ENCODE measurements at places on chromosomes 5 and 9.

- DNase-seq: no peak
- H3K27me3 ChIP-seq: no peaks in the 10 kb centered on the region
- H3K4me3 ChIP-seq: no peak overlapping the region
- no peaks in the 10 kb centered on the region for H3K36me3 ChIP-seq
- H3K4me1 ChIP-seq: no peaks in the 10 kb centered on the region
- no peak overlapping the region for H3K27ac ChIP-seq
These were observed 29.1 kb upstream of the LRRC14B start for GRCh38 chr5:162190-162564.

DNA sequence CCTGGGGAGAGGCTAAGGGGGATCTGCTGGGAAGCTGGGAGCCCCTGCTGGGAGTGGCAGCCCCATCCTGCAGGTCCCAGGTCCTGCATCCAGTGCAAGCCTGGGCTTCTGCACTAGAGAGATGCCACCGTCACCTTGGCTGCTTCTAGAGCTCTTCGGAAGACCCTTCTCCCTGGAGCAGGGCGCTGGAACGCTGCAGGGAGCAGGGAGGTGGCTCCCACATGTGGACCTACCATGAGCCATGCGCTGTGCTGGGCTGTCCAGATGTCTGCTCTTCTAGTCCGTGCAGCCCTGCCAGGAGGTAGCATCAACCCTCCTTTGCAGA lies 90.9 kb upstream of the PHYKPL start:
- no peak for DNase-seq
- no peak overlapping the region for H3K4me3 ChIP-seq
- H3K27me3 ChIP-seq: no peaks in the 10 kb centered on the region
- no peaks in the 10 kb centered on the region for H3K36me3 ChIP-seq
- no peak overlapping the region for H3K27ac ChIP-seq

DNA sequence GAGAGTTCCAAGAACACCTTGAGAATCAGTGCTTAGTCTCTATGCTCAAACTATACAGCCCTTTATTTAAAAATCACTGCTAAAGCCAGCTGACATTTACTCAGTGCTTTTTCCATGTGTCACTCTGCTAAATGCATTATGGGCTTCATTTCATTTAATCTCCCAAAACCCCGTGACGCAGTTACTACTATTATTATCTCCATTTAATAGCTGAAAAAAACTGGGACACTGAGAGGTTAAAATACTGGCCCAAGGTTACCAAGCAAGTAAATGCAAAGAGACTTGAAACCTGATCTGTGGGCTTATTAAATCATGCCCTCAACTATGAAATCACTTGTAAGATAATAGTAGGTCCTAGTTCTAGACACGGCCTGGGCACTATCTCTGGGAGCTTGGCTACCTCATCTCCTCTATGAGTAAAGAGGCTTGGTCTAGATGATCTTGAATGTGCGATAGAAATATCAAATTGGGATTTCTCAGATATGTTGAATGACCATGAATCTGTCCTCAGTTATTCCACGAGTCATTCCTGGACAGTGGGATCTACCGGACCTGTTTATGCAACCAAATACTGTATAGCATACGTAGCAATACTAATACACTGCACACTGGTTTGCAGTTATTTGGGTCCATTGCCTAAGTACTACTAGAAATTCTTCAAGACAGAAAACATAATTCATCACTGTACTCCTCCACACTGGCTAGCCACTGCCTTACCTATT lies 32.3 kb downstream of the MARCHF11 start:
- no peak overlapping the region for H3K27ac ChIP-seq
- no peaks in the 10 kb centered on the region for H3K36me3 ChIP-seq
- no peak for DNase-seq
- no peaks in the 10 kb centered on the region for H3K4me1 ChIP-seq
- H3K4me3 ChIP-seq: no peak overlapping the region
- no peaks in the 10 kb centered on the region for H3K27me3 ChIP-seq

DNA sequence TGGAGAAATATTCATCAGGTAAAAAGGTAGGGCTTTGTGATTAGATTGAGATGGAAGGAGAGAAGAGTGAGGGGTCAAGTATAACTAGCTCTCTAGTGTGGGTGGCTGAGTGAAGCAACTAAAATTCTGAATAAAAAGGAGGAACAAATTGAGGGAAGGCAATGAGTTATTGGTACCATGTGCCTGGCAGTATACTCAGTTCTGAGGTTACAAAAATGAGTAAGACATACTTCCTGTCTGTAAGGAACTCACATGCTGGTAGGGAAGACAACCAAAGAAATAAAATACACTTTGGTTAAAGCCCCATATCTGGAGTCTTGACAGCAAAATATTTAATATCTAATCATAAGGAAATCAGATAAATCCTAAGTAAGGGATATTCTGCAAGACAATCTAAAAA lies 476.8 kb upstream of the C9orf72 start:
- H3K4me3 ChIP-seq: no peak overlapping the region
- H3K27me3 ChIP-seq: no peaks in the 10 kb centered on the region
- no peaks in the 10 kb centered on the region for H3K36me3 ChIP-seq
- H3K27ac ChIP-seq: no peak overlapping the region
- H3K4me1 ChIP-seq: no peaks in the 10 kb centered on the region
- no peak for DNase-seq

DNA sequence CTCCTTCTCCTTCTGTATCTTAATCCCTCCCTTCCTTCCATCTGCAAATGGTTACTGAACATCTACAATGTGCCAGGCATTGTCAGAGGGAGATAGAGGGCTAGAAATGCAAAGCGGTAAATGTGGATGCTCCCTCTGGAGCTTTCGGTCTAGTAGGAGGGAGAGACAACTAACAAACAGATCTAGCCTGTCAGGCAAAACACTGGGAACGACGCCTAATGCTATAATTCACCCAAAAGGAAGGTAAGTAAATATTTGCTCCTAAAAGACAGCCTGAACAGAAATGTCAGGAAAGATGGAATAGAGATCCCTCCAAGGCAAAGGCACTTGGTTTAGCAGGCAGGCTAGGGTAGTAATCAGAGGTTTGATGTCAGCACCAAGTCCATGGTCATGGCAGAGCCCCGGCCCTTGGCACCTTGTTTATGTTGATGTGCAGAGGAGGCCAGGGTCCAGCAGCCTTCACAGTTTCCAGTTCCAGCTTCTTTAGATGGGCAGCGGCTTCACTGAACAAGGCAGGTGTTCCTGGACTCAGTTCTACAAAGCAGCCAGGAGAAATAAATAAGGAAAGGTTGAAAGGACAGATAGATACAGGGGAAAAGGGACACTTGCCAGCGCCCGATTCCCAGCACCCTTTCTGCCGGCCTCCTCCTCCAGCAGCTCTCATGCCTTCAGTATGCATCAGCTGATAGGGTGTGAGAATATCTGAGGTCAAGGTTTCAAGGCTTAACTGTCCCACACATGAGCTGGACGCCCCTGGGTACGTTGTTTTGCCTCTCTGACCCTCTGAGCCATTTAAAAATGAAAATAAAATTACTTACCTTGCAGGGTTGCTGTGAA lies 46.5 kb upstream of the FRRS1L start:
- H3K27ac ChIP-seq: no peak overlapping the region
- no peak for DNase-seq
- H3K4me3 ChIP-seq: no peak overlapping the region
- no peaks in the 10 kb centered on the region for H3K27me3 ChIP-seq
- H3K36me3 ChIP-seq: no peaks in the 10 kb centered on the region

GRCh38 chr5:107218457-107219193 lies 452.1 kb downstream of the EFNA5 start:
- no peaks in the 10 kb centered on the region for H3K36me3 ChIP-seq
- no peaks in the 10 kb centered on the region for H3K27me3 ChIP-seq
- no peaks in the 10 kb centered on the region for H3K4me1 ChIP-seq
- H3K4me3 ChIP-seq: no peak overlapping the region
- DNase-seq: no peak
- H3K27ac ChIP-seq: no peak overlapping the region
